Cardiac muscle cell (in vitro differentiated cells and primary cell): ENCODE measurements at places on chromosomes 2 and 18. TPM values are rescaled to one million over a fixed set of nuclear protein-coding genes. Genes with fewer than 3 reads are reported as not detected.

- DNase-seq = no peak
Observed at GRCh38 chr2:71207601-71208000, 19.3 kb downstream of the PAIP2B start.

DNA sequence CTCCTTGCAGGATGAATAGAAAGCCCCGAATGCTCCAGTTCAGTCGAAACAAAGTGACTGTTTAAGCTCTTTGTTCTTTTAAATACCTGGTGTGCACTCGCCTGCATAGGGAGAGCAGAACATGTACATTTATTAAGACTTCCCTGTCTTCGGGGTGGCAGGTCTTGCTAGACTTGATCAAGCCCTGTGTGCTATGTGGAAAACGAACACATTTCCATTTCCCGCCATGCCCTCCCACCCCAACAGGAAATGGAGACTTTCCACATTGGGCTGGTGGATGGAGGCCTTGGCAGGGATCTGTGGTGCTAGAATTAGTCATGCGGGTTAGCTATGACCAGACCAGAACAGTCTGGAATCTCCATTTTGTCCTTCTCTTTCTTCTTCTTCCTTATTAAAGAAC is 321.0 kb upstream of the THSD7B start:
- no peak for DNase-seq

GRCh38 chr18:79480171-79481045 is 84.7 kb downstream of the NFATC1 start:
- DNase-seq = no peak

- no peak for DNase-seq
Observed at GRCh38 chr2:107392241-107392704, 434.4 kb upstream of the RGPD4 start.

DNA sequence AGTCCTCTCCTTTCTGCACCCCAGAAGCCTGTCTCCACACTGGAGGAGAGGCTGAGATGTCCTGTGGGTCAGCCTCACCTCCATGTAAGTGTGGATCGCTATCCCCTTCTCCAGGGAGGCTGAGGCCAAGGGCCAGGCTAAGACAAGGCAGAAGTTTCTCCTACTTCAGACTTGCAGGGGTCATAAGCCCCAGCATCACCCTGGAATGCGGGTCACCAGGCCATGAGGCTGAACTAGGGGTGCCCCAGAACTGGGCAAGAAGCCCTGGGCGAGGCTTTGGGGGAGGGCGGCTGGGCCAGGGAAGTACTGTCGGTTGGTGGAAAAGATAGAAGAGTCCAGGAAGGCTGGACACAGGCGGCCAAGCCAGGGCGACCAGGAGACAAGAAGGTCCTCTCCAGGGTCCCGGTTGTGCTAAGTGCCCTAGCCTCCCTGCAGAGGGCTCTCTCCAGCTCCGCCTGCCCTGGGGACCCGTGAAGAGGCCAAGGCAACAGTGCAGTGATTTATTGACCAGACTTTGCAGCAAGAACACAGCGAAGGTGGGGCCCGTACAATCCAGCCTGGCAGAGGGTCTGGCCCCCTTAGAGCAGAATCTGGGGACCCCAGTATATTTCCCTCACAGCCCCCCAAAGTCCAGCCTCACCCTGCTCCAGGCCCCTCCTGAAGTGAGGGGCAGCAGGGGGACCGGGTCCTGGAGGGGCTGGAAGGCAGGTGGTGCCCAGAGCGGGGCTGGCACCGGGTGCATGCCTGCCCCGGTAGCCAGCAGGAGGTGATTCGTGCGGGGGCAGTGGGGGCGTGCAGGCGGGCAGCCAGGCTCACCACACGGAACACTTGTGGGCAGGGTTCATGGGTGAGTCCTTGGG is 8.1 kb downstream of the ECEL1 start:
- no peak for DNase-seq

GRCh38 chr2:42890791-42891355 is 98.5 kb upstream of the HAAO start:
- no peak for DNase-seq

The SH3RF3 gene
- 1.2 TPM in 2 replicates for polyA plus RNA-seq

The GRHL1 gene
- polyA plus RNA-seq = 0.92 TPM in 1 of 2 replicates, not detected in the other
